ENCODE measurements at places on chromosomes 5 and 9. TPM values are rescaled to one million over a fixed set of nuclear protein-coding genes. Genes with fewer than 3 reads are reported as not detected.
A peak's percentile ranks its signal among the peaks of the same experiment; 100 is the strongest.

DNA sequence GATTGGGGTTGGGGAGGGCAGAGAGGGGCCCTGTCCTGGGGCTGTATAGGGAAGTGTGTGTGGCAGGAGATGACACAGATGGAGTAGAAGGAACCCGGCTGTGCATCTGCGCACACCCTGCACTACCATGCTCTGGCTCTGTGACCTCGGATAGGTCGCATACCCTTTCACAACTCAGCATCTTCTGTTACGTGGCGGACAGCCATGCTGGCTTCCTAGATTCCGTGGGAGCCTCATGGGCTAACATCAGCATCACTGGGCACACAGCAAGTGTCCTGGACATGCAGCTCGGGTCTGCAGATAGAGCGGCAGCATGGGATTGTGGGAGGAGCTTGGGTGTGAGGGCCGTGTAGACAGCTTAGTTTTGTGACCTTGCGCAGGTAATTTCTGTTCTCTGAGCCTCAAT is 9.2 kb downstream of the ARPC5L start:
- no peak for DNase-seq

DNA sequence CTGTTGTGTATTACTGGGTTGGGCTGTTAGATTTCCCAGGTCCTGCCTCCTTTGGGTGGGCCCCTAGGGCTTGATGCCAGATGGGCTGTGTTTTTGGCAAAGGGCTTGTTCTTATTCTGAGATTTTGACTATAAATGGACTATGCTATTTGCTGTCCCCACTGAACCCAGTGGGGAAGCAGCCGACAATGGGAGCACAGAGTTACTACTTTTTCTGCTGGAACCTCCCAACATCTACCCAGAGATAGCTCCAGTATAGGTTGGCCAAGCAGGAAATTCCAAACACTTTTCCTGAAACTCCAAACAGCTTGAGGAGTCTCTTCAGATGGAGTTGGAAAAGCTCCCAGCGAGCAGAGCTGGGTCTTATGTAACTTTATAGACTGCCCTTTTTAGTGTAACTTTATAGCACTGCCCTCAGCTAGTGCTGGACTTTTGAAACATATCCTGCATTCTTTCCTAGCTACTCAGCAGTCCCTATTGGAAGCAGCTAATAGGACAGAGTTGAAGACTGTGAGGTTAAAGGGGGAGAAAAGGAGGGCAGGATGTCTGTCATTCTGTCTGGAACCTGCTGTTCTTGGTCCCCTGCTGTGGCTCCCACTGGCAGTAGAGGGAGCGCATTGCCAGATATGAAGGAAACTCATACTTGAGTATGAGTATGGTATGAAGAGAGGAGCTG is 21.0 kb downstream of the RUSC2 start:
- peak; percentile 52 for DNase-seq

DNA sequence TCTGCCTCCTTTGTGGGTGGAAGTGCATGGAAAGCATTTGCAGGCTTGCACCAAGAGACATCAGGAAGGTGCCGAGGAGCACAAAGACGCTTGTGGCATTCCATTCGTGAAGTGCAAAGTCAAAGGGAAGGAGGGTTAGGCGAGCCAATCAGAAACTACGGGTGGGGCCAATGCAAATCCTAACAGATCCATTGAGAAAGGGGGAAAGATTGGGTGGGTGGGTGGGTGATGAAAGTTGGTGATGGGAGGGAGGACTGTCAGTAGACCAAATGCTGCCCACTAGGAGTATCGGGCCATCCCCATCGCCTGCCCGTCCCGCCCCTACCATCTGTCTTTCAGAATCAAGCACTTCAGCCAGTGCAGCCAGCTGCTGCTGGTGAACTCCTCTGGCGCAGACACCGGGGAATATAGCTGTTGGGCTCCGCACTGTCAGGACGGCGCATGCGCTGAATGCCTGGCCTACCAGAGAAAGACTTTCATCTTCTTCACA is 17.1 kb upstream of the ANXA6 start:
- DNase-seq = no peak

Gene FOXD4
- total RNA-seq = 0.20 TPM

Gene JAKMIP2
- 9.0 TPM for total RNA-seq

Gene WHRN
- total RNA-seq = 2.8 TPM

Gene CDH6
- 1.2 TPM for total RNA-seq
